ENCODE measurements at places on chromosomes 13 and 19.

DNA sequence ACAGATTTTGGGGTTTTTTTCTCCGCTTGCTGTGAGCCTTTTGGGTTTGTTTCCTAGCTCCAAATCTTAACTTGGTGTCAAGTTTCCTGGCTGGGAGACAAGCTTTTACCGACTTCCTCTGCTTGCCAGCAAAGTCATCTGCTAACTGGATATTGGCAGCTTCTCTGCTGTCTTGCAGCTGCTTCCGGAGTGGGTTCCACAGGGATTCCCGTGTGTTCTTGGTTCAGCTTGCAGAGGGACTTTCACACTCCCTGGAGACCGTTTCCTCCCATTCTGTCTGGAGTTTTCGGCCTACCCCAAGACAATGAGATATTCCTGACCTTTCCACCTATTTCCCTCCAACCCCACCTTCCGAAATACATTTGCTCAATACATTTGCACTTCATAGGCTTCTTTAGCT lies 2.2 kb upstream of the COLGALT1 start:
- DNase-seq: no peak

GRCh38 chr13:46150134-46150693 lies 31.8 kb downstream of the LCP1 start:
- DNase-seq: no peak

DNA sequence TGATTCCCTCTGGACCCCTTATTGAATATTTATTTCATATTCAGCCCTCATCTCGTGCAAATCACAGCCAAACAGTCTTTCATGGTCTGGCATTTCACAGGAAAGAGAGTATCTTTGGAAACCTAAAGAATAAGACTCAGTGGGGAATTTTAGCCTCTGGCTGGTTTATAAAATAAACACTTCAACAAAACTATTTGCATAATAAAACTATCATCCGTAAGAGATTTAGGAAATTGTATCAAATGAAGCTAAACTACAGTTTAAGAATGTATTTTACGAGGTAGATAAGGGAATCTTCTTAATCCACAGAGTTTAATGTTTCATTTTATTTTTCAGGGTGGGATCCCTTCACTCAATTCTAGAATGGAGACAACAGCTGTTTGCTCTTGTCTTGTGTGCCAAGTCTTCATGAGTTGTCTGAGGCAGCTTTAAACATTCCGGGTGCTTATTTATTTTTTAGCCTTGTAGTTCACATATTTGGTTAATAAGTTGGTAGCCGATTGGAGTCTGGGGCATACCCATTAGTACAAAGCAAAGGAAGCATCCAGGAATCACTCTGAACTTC lies 634.4 kb upstream of the KLF12 start:
- DNase-seq: no peak

GRCh38 chr19:29492769-29493168 lies 33.0 kb upstream of the VSTM2B start:
- no peak for DNase-seq

- DNase-seq: no peak
Measured at GRCh38 chr13:74115133-74115532, 19.1 kb downstream of the KLF12 start.

GRCh38 chr13:30134578-30134977 lies 172.8 kb downstream of the KATNAL1 start:
- no peak for DNase-seq

- no peak for DNase-seq
Measured at GRCh38 chr13:114230575-114230974, 4.1 kb upstream of the CDC16 start.

DNA sequence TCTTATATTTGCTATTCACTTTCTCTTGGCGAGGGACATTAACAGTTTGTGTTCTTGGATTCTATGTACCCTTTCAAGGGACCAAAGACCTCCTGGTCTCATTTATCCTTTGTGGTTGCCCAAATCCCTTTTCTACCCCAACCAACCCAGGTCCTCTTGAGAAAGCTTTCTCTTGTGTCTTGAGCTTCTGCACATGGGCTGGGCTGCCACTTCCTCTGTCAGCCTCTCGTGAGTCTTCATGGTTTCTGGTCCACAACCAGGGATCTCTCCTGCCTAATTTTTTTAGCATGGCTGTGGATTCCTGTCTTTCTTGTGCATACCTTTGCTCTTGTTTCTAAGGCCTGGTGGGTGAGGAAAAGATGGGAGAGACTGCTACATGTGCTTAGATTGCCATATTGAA lies 14.9 kb downstream of the TIMM13 start:
- DNase-seq: no peak

DNA sequence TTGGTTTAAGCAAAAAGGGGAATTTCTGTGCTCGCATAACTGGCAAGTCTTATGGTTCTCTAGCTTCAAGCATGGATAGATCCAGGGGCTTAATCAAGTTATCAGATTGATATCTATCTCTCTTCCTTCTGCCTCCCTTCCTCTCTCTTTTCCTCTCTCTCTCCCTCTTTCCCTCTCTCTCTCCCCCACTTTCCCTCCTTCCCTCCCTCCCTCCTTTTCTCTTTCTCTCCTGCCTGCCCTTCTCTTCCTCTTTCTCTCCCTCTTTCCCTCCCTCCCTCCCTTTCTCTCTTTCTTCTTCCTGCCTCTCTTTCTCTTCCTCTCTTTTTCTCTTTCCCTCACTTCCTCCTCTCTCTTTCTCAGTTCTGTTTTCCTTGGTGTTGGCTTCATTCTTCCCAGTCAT lies 195.8 kb downstream of the HS6ST3 start:
- DNase-seq: no peak

DNA sequence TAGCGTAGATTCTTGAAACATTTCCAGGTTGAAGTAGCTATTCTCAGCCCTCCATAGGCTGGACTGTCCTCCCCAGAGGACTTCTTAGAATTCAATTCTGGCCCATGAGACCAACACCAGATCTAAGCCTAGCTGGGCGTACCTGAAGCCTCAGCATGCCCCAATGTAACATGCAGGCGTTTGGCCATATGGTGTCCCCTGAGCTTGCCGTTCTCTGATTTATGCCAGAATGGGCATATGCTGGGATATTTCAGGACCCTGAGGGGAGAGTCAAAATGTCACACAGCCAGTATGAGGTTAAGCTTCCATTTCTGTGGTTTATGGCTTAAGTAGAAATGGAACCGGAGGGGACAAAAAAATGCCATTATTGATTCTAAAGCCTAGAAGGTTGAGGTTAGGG lies 317.7 kb upstream of the OBI1 start:
- DNase-seq: no peak

- peak; percentile 63 for DNase-seq
Measured at GRCh38 chr13:97359181-97360057, 74.5 kb upstream of the RAP2A start.

GRCh38 chr13:114058051-114058867 lies 74.2 kb downstream of the RASA3 start:
- no peak for DNase-seq

DNA sequence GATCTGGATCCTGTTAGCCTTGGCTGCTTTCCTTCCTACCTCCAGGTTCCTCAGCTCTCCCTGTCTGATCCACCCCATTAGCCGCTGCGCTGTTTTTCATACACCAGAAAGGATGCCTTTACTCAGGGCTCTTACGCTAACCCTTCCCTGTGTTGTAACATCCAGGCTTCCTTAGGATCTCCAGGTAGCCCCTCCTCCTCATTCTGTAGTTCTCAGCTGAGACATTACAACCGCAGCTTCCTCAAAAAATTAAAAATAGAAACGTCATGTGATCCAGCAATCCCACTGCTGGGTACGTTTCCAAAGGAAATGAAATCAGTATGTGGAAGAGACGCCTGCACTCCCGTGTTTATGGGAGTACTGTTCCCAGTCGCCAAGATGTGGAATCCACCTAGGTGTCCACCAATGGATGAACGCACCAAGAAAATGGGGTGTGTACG lies 18.4 kb upstream of the MYADM start:
- no peak for DNase-seq

- no peak for DNase-seq
Measured at GRCh38 chr13:69970520-69970919, 137.1 kb upstream of the ATXN8OS start.

DNA sequence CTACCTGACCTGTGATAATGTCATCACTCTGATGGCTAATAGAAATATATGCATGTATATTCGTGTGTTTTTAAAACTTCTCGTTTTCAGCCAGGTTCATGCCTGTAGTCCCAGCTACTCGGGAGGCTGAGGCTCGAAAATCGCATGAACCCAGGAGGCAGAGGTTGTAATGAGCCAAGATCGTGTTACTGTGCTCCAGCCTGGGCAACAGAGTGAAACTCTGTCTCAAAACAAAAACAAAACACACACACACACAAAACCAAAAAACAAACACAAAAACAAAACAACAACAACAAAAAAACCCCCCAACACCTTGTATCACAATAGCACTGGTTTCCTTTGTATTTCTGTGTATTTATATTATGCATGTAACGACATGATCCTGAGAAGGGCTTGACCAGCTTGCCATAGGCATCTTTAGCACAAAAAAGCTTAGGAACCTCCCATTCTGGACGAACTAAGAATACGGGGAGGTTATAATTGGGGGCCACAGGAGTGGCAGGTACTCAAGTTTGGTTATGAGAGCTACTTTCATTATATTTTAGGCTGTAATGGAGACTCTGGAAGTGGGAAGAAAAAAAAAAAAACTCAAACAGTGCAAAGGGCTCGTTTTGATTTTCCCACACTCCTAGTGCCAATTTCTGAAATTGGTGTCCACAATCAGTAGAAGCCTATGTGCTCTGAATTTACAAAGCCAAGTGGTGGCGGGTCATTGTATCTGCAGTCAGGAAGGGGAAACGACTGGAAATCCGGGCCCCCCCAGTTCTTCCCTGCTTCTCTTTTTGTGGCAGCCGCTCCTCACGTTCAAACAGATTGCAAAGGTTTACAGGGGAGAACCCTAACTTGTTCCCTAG lies 1.2 kb upstream of the ACP7 start:
- no peak for DNase-seq

GRCh38 chr19:17626456-17627015 lies 61.6 kb downstream of the UNC13A start:
- no peak for DNase-seq

GRCh38 chr19:7678971-7679751 lies 1.5 kb upstream of the TRAPPC5 start:
- DNase-seq: peak; percentile 60

DNA sequence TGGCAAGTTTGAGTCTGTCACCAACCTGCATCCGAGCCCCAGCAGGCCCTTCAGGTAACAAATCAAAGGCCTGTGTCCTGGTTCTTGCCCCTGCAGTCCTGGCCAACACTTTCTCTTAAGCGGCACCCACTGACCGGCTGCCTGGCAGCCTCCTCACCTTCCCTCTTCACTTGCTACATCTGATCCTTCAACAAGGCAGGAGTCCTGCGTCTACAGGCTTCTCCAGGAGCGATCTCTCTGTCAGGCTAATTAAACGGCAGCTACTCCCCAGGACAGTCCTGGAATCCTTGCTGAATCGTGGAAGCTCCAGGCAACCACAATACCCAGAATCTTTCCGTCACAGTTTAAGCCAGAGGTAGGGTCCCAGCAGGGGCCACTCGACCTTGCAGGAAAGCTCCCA lies 41.1 kb upstream of the GAS6 start:
- DNase-seq: no peak

GRCh38 chr19:49554701-49555181 lies 25.6 kb downstream of the NOSIP start:
- DNase-seq: peak; percentile 77

All from CD4-positive, CD25-positive, alpha-beta regulatory T cell (primary cell).